ENCODE measurements at places on chromosomes 2 and 18. TPM values are rescaled to one million over a fixed set of nuclear protein-coding genes. Genes with fewer than 3 reads are reported as not detected.

- no peaks in the 10 kb centered on the region for H3K4me1 ChIP-seq
- no peak overlapping the region for H3K27ac ChIP-seq
- H3K27me3 ChIP-seq = no peaks in the 10 kb centered on the region
- no peak overlapping the region for H3K4me3 ChIP-seq
- DNase-seq = no peak
Measured at GRCh38 chr18:8045160-8045883, 478.2 kb downstream of the PTPRM start.

DNA sequence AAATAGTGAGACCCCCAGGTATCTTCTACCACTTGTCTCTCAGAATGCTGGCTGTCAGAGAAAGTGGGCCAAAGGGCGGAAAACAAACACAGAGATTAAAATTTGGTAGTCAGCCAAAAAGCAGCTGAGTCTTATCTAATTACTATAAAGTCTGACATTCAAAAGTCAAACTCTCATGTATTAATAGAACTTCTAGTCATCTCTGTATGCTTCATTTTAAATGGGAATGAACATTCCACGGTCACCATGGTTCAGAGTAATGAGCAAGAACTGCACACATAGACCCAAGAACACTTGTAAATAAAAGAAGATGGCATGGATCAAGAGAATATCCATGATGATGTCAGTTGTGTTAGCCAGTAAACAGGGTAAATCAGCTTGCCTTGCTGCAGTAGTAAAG lies 1267.0 kb upstream of the CHAC2 start:
- no peaks in the 10 kb centered on the region for H3K36me3 ChIP-seq
- H3K27ac ChIP-seq = no peak overlapping the region
- DNase-seq = no peak
- H3K4me3 ChIP-seq = no peak overlapping the region
- no peaks in the 10 kb centered on the region for H3K4me1 ChIP-seq

GRCh38 chr2:133240491-133241223 lies 327.6 kb downstream of the NCKAP5 start:
- no peak for DNase-seq
- no peaks in the 10 kb centered on the region for H3K27me3 ChIP-seq
- peaks cover 7% of the 10 kb centered on the region for H3K4me1 ChIP-seq
- H3K36me3 ChIP-seq = no peaks in the 10 kb centered on the region
- no peak overlapping the region for H3K4me3 ChIP-seq

- H3K4me3 ChIP-seq = peak overlapping the region; percentile 83
- peaks cover 39% of the 10 kb centered on the region for H3K4me1 ChIP-seq
- peak overlapping the region; percentile 97 for H3K27ac ChIP-seq
- H3K36me3 ChIP-seq = no peaks in the 10 kb centered on the region
- H3K27me3 ChIP-seq = no peaks in the 10 kb centered on the region
Measured at GRCh38 chr2:229920011-229920641, 1.7 kb downstream of the TRIP12 start.

- no peak overlapping the region for H3K27ac ChIP-seq
- no peaks in the 10 kb centered on the region for H3K36me3 ChIP-seq
- H3K4me1 ChIP-seq = no peaks in the 10 kb centered on the region
- DNase-seq = no peak
- H3K27me3 ChIP-seq = no peaks in the 10 kb centered on the region
Measured at GRCh38 chr18:49668574-49669275, 106.9 kb downstream of the LIPG start.

DNA sequence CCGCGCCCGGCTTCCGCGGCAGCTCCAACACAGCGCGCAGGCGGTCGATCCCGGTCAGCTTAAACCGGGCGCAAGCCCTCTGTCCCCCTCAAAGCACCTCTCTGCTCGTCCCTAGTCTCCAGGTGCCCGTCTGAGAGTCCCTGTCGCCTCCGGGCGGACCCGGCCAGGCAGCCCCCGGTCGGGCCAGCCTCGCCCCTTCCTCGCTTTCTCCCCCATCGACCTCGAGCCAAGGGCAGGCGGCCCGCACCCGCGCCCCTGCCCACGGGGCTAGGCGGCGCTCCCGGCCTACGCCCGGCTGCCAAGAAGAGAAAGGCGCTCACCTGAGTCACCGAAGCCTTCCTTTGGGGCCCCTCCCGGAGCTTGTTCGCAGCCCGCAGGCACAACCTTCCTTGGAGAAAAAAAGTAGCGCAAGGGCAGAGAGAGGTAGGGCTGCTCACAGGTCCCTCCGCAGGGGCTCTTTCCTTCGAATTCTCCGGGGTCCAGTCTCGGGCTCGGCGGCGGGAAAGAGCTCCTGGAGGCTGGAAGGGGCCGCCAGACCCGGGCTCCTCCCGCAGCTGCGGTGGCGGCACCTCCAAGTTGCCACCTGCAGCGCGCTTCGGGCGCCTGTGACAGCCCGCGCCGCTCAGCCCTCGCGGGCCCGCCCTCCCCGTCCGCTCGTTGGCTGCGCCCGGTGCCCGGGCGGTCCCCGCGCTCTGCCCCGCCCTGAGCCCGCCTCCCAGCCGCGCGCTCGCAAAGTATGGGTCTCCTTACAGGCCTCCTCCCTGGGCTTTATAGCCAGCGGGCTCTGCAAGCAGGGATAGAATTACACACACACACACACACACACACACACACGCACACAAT lies 86.5 kb upstream of the EPB41L3 start:
- H3K36me3 ChIP-seq = no peaks in the 10 kb centered on the region
- peaks cover 20% of the 10 kb centered on the region for H3K4me1 ChIP-seq
- H3K4me3 ChIP-seq = peak overlapping the region; percentile 76
- H3K27me3 ChIP-seq = no peaks in the 10 kb centered on the region
- H3K27ac ChIP-seq = peak overlapping the region; percentile 21

The C2orf72 gene
- total RNA-seq = 0.25 TPM

The CD28 gene
- 2.7 TPM for total RNA-seq

The SERPINB13 gene
- 131 TPM for total RNA-seq

The CYS1 gene
- 13.5 TPM for total RNA-seq

The IL1RN gene
- total RNA-seq = 253 TPM
